ENCODE measurements at places on chromosomes 4 and X.

- DNase-seq = no peak
Observed at GRCh38 chr4:174192943-174193342, 90.5 kb downstream of the FBXO8 start.

GRCh38 chrX:109440475-109440874 is 41.4 kb downstream of the GUCY2F start:
- DNase-seq = no peak

DNA sequence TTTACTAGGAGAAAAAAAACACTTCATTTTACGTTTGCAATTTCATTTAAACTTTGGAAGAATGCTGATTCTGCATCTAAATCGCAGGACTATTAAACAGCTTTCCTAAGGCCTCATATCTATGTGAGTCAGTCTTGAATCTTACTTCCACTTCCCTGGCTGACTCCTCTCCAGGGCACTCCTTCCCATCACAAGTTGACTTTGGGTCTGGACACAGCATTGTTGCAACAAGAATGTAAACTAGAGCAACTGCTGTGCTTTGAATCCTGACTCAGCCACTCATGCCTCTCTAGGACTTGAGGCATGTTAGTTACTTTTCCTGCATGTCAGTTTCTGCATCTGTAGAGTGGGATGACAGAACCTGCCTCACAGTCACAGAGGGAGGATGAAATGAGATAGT is 413.8 kb downstream of the FAT4 start:
- no peak for DNase-seq

DNA sequence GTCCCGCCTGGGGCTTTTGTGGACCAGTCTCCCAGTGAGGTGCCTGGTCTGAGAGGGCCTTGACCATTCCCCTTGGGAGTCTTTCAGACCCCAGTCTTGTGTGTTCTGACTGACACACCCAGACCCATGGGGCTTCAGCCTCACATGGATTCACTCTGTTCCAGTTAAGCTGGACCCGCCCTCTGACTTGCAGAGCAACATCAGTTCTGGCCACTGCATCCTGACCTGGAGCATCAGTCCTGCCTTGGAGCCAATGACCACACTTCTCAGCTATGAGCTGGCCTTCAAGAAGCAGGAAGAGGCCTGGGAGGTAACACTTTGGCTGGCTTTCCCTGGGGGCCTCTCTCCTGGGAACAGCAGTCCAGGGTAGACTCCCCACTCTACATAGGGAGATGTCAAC is 6.8 kb downstream of the IL9R start:
- no peak for DNase-seq

DNA sequence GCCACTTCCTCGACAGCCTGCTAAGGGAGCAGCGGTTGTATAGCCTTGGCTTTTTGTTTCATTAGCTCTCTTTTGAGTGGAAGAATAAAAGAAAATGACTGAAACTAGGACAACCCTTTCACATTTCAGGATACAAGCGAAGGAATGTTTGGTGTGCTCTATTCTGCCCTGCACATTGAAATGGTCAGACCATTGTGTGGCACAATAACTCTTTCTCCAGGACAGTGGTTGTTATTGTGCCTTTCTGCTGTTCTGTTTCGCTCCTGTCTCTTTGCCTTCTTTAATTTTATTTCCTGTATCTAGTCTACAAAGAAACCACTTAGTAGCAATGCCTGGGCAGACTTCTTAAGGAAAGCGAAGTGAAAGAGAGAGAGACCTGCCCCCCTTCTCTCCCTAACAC is 473.7 kb downstream of the GBA3 start:
- no peak for DNase-seq

DNA sequence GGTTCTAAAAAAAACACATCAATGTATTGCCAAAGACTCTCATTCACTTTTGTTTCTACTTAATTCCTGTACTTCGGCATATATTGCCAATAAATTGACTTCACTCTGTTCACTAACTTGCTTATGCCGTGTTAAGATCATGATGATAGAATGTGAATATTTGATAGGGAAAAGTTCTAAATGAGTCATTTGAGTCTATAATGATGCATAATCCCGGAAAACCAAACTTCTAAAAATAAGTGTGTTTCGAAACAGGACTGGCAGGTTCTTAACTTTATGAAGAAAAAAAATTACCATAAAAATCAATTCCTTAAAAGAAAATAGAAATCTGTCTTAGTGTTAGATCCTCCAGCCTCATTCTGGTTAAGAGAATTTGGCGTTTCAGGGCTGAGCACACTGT is 387.5 kb upstream of the FTHL17 start:
- no peak for DNase-seq

- DNase-seq = no peak
Observed at GRCh38 chr4:43277003-43277402, 384.5 kb downstream of the GRXCR1 start.

DNA sequence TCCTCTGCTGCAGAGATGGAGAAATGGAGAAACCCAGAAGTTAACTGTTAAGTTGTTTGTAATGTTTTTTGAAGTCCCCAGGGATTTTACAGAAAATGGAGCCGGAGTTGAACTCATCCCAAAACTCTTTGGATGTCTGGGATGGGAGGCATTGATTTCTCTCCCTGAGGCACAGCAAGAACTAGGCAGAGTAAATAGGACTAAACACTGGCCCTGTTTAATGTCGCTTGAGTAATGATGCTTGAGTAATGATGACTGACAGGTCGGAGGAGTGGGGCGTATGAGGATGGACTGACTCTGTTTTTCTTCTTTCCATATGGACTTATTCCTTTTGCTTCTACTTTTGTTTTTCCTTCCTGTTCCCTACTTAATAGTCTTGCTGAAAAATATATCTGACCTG is 69.9 kb downstream of the ARHGAP10 start:
- no peak for DNase-seq

GRCh38 chr4:103934178-103934789 is 214.5 kb upstream of the TACR3 start:
- DNase-seq = no peak

DNA sequence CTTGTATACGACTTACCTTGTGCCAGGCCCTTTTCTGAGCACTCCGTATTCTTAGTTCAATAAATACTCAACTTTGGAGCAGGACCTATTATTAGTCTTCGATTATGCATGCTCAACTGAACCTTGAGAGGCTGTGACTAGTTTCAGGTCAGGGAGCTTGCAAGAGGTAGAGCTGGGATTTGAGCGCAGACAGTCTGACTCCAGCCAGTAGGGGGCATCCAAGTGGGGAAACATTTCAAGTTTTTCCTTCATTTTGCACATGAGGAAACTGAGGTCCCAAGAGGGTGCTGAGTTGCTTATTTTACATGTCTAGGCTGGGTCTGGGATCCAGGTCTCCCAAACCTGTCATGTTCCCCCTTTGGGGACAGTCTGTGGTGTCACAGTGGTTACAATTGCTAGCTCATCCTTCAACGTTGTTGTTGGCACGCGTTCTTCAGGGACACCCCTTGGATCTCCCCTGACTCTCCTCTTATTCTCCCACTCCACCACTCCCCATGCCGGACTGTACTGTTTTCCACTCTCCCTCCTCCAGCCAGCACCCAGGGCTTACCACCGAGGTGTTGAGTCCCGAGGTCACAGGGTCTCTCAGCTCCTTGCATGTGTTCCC is 6.7 kb upstream of the PRICKLE3 start:
- no peak for DNase-seq

GRCh38 chr4:31283679-31284078 is 563.5 kb downstream of the PCDH7 start:
- no peak for DNase-seq

GRCh38 chrX:129529685-129530281 is 6.5 kb upstream of the SMARCA1 start:
- DNase-seq = no peak

DNA sequence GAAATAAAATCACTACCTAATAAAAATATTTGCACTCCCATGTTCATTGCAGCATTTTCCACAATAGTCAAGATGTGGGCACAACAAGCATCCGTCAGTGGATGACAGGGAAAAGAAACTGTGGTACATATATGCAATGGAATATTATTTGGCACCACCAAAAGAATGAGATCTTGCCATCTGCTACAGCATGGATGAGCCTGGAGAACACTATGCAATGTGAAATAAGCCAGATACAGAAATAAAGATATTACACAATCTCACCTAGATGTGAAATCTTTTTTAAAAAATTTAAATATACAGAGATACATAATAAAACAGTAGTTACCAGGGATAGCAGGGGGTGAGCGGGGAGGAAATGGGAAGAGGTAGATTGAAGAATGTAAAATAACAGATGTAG is 44.8 kb downstream of the LDB2 start:
- no peak for DNase-seq

- DNase-seq = no peak
Observed at GRCh38 chrX:80511969-80512760, 91.9 kb downstream of the TENT5D start.

DNA sequence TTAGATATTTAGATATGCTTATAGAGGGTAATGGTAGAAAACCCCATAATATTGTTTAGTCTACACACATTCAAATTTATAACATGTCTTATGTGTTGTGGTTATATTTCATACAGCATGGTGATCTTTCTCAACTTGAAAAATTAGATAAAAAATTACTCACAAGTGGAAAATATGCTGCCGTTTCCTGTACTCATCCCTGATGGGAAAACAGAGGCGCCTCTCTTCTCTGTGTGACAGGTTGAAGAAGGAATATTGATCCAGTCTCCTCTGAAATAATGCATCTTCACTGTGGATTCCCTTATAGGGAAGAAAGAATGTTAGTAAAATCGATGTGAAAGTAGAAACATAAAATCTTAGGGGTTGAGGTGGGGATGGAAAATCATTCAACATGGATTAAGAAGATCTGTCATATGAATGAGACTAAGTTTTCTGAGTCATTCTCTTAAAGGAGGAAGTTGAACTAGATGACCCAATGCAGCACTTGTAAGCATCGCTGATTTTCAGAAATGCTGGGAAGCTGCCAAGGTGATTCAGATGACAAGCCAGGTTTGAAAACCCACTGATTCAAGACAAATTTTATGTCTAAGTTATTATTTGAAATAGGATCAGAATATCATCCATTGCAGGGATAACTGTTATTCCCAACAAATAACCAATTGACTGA is 70.7 kb downstream of the ANKRD50 start:
- no peak for DNase-seq

DNA sequence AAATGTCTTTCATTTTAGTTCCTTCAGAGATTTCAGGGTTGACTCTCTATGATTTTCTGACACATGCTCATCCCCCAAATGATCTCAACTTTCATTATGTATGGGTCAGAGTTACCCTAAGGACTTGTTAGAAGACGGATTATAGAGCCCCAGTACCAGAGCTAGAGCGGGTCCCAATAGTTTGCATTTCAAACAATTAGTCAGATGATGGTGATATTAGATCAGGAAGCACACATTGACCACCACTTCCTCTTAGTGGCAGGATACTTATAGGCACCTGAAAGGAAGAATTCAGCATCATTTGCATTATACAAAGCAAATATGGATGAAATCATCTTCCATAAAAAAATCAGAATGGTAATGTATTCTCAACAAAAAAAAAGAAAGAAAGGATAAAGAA is 106.1 kb downstream of the GALNTL6 start:
- DNase-seq = no peak

GRCh38 chr4:34790131-34790530 is 1454.2 kb downstream of the ARAP2 start:
- no peak for DNase-seq

DNA sequence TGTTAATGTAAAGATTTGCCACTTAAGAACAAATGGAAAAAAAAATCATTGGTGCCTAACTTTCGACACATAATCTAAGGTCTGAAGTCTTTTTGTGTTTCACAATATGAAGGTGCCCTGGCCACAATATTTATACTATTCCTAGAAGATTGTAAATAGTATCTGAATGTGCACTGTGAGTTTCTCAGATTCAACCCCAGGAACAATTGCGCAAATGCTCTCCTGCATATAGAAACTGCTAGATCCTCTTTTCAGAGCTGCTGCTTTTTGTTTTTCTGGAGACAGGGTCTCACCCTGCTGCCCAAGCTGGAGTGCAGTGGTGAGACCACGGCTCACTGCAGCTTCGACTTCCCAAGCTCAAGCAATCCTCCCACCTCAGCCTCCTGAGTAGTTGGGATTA is 480.1 kb upstream of the FTHL17 start:
- no peak for DNase-seq

DNA sequence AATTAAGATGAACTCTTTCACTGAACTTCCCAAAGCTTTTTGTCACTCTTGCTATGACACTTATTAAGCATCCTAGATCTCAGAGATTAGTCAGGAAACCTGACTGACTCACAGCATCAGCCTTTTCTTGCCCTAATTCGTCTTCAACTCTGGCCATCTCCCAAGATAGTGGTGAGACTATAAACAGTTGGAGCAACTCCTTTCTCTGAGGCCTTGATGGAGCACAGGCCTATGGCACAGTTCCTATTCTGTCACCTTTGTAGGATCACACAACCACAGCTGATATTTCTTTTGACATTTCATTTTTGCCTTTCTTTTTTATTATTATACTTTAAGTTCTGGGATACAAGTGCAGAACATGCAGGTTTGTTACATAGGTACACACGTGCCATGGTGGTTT is 217.6 kb downstream of the PRR32 start:
- no peak for DNase-seq

GRCh38 chrX:45668686-45669443 is 468.2 kb upstream of the DIPK2B start:
- DNase-seq = no peak

GRCh38 chrX:12770440-12770839 is 20.8 kb upstream of the PRPS2 start:
- no peak for DNase-seq

DNA sequence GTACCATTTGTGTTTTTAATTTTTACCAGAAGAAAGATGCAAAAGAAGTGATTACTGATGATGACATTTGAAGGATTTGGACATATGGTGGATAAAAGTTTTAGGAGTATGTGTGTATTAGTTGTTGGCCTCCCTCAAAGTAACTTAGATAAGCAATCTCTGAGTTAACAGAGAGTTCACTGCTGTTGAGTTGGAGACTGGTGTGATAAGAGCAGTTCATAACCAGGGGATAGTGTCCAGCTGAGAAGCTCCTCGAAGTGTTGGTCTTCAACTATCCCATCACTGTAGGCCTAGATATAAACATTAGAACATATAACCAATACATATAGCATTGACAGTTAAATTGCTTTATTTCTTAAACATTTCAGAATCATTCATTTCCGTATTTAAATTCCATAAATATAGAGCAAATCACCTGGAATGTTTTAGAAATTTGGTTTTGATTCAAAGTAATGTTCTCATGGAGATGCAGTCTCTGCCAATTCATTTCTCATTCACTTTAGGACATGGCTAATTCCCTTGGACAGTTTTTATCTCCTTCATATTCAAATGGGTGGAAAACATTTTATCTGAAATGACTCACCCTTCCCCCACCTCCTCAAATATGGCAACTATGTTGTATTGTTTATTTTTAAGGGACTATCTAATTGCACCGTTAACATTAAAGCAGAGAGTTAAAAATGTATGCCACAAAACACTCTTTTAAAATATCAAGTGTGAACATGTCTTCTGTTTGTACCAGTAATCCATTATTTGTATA is 136.8 kb upstream of the SLC4A4 start:
- no peak for DNase-seq

DNA sequence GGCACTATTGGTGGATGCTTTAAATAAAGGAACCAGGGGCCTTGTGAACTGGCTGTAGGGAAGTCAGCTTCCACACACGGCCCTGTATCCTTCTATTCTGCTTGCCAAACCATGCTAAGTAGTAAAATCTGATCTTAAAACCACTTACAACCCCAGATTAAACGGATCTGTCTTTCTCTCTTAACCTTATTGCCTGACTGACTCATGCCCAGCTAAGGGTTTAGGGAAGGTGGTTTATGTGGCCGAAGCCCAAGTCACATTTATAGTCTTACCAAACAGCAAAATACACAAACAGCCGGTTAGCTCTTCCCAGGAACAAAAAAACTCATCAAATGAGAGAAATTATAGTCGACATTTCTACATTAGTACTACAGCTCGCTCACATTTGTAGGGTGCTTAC is 988.4 kb upstream of the TENM3 start:
- DNase-seq = no peak
